Activated CD8-positive, alpha-beta memory T cell treated with anti-CD3 and anti-CD28 coated beads for 1 hour (primary cell): ENCODE measurements at places on chromosomes 4 and X.

DNA sequence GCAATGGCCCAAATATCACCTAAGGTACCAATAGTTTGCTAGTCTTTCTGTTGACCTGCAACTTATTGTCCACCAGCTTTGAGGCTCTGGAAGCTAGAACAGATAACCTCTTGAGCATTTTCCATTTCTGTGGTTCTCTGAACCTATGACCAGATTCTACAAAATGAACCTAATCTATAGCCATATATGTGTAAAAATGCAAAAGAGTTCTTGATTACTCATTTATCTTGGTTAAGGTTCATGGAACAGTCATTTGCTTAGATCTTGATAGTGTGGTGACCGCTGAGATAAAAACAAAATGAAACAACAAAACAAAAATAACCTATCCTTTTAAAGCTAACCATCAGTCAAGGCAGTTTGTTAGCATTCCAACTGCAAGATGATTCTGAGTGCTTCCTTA, 9.3 kb upstream of the GATB start:
- DNase-seq = no peak

- no peak for DNase-seq
These were observed 73.0 kb upstream of the WDFY3 start for GRCh38 chr4:85039526-85039925.

DNA sequence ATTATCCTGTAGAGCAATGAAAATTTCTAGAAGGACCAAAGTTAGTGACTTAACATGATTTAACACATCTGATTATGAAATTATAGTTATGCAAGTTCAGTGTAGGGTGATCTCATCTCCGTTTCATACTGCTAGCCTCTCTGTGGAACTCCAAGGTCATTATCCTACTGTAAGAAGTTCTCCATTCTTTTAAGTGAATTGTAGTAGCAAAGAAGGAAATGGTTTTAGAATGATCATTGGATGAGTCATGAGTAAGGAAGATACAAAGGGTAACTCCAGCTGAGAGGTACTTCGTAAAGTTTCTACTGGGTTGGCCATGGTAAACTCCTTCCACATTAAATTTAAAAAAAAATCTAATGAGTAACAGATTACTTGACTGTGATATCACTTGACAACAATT, 215.0 kb upstream of the GIMD1 start:
- no peak for DNase-seq

DNA sequence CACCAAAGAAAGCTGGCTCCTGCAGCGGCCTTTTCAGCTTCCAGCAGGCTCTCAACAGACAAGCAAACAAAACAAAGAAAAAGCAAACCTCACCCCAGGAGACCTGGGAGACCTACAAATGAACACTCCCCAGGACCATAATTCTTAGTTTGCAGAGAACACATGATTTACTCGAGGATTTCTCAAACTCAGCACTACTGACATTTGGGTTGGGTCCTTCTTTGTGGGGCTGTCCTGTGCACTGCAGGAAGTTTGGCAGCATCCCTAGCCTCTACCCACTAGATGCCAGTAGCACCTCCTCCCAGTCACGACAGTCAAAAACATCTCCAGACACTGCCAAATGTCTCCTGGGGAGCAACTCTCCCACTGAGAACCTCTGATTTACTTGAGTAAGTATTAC, 21.9 kb downstream of the APOO start:
- DNase-seq = no peak
